NT2/D1 (cell line): ENCODE measurements at places on chromosomes 5 and 9.

GRCh38 chr9:124011460-124012301 is at the start of gene LHX2:
Gene LHX2 (plus strand): TSS chr9:124011768. CDS start chr9:124012349, 581 bp downstream.
- peak; percentile 98 for DNase-seq

DNA sequence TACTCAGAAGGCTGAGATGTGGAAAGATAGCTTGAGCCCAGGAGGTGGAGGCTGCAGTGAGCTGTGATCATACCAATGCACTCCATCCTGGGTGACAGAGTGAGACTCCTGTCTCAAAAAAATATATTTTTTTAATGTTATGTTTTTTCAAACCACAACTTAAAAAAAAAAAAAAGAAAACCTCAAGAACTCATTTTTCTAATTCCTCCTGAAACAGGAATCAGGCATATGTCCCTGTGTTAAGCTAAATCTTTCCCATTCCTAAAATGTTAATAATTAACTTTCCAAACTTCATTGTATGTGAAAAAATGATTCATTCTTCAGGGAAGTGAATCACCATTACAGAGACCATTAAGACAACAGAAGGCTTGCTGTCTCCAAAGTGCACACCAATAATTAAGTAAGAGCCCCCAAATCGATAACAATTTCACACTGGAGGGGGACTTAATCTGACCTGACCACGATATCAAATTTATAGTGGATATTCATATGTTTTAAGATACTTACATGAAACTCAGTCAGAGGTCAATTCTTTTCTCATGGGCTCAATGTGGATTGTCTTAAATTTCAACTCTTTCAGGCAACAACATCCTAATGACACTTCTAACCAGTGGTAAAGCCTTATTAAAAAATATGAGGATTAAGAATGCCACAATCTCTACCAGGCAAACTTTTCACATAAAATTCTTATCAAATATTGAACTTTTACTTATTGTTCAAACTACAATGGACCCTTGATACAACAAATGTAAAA is 5.2 kb downstream of the CEMIP2 start:
- DNase-seq = no peak

DNA sequence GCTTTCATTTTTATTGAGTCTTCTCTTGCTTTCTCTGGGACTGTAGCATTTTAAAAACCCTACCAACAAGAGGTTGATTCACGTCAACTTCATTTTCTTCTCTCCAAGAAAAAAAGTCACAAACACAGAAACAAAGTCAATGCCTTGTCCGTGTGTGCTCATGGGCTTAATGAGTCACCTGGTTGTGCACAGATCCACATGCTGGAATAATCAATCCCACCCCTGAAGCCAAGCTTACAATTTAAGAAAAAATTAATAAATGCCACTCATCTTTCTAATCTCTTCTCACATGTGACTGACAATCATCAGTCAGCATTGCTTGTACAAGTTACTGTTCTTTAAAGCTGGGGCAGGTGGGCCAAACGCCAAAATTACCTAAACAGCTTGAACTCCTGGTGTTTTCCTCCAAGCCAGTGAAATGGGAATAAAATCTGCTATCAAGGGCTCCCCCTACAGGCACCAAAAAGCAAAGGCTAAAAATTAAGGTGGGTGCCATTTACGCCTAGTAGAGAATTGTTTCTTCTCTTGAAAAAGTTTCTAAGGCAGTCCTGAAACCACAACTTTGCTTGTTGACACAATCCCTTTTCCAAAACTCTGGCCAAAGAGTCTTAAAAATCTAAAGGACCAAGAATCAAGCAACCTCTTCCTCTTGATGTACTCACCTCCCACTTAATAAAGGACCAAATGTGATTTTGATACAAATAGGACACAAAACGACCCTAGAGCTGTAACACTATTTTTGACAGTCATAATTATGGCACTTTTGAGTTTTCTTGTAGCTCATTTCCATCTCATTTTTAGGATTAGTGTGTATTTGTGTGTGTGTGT is 21.3 kb downstream of the TRMO start:
- DNase-seq = no peak

GRCh38 chr9:91239367-91240111 is 122.2 kb downstream of the AUH start:
- no peak for DNase-seq

DNA sequence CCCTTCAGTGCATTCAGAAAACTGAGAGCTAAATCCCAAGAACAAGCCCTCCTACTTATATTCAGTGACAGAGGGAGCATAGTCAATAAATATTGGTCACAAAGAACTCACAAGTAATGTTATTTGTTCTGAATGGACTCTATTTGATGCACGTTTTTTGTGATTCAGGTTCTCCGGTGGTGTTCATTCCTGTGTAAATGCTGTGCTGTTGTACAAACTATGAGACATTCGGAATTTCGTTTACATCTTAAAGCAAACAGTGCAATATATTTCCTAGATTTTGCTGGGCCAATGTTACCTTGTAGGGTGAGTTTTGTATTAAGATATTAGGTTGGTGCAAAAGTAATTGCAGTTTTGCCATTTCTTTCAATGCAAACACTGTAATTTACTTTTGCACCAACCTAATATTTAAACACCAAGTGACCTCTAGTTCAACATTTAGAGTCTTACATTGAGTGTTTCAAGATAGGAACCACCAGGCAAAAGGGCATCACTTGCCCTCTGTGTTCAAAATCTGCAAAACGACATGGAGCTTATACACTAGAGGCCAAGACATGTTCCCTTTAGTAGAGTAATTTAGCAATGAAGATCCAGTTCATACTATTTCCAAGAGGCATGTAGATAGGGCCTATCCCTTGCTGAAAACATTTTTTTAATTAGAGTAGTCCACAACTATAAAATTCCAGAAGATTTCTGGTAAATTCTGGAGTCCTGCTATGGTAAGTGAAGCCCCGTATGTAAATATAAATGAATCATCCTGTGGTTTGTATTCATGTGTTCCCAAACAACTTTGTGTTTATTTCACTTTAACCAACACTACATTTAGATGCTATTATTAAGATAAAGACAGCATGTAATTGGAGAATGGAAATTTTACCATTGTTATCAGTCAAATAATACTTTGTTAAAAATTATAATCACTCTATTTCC is 444.0 kb upstream of the PTGER4 start:
- no peak for DNase-seq

DNA sequence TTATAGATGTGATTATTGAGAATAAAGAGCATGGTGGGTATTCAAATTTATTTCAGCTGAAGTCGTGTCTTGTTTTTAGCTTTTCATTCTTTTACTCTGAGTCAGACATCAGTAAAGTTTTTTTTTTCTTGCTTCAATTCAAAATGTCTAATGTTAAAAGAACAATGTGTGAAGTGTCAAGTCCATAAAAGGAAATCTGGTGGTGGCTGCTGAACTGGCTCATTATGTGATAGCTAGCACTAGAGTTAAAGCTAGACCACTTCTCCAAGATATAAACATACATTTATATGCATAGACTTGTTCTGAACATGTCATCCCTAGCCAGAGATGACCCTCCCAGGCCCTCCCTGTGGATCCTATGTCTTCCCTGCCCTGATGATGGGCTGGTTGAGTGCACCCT is 338.3 kb downstream of the RAB3C start:
- no peak for DNase-seq

DNA sequence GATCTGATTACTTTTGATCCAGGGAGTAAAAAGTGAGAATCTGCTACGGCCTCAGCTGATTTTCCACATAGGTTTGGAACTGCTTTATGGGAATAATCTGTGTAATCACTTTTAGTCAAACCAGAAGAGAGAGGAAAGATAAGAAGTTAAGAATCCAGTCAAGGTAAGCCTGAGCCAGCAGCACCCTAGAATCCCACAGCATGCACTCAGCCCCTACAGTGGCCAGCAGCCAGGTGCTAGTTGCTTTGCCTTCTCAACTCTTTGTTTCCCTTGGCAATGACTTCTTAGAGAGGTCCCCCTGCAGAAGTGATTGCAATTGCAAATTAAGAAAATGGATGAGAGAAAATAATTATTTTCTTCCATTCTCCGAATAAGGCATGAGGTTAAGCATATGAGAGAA is 59.7 kb upstream of the TMED7 start:
- DNase-seq = no peak

DNA sequence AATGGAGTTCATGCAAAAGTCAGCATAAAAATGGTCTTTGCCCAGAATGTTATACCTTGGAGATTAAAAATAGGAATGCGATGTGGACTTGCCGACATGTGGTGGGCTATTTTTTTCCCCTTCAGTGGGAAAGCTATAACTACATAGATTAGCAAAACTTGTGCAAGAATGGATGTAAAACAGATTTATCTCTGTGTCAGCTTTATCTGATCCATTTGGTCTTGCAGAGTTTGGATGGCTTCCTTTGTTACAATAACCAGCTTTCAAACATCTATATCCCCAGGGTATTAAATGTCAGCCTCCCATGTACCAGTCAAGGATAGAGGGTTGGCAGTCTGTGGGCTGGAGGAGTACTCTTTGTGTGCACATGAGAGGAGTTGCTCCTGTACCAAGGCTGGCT is 284.9 kb downstream of the TMEM38B start:
- DNase-seq = no peak

- no peak for DNase-seq
Measured at GRCh38 chr5:168655316-168655715, 76.1 kb upstream of the PANK3 start.

DNA sequence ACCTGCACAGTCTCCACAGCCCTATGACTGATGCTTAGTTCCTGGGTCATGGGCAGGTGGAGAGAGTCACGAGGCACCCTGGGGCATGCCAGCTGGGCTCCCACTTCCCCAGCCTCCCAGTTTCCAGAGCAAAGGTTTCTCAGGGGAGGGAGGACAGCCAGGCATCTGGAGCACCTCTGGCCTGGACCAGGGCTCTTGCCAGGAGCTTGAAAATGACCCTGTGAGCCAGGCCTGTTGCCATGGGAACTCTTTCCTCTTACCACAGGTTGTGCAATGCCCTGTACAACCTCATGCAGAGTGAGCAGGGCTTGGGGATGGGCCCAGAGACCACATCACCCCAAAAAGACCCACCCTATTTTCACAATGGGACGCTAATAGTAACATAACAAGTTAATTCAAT is 113.1 kb downstream of the PSD2 start:
- no peak for DNase-seq

- DNase-seq = no peak
Measured at GRCh38 chr9:8019636-8020035, 220.1 kb upstream of the DMAC1 start.

DNA sequence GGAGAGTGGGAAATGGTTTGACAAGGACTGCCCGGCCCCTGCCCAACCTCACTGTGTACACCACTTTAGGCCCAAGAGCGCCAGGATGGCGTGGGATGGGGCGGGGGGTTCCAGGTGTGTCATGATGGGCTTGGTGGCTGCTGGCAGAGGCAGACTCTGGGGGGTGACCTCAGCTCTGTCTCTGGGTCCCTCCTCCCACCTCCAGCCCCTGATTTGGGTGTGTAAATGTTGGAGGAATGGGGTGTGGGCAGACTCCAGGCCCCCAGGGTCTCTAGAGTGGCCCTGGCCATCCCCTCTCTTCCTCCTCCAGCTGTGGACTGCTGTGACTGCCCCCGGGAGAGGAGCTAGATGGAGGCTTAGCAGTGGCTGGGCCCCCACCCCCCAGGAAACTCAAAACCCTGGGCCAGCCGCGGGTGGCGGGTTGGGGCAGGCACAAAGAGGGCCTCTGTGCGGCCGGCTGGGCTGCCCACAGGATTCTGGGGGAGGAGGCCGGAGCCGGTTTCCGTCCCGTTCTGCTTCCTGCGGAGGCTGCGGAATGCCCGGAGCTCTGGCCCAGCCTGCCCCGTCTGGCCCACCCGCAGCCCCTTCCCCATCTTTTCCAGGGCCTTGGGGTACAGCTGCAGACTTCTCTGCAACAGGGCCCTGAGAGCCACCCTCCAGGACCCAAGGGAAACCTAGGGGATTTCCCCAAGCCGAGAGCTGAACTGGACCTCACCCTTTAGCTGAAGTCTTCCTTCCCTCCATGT is 23.1 kb downstream of the CXXC5 start:
- no peak for DNase-seq

- DNase-seq = no peak
Measured at GRCh38 chr5:137336565-137337120, 162.5 kb downstream of the SPOCK1 start.

DNA sequence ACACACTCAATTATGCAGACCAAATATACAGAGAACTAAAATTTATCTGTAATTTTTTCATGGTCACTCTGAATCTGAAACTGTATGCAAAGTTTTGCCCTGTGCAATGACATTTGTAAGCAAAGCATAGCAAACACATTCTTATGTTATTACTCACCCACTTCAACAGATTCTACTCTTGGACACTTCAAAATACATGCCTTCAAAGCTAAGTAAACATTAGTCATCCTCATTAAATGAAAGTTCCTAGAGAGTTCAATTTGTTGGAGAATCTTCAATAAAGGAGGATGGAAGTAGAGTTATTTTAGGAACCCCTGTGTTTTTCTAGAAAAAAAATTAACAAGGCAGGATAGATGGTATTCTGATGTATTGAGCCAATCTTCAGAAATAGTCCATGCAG is 639.7 kb upstream of the C9orf72 start:
- DNase-seq = no peak

GRCh38 chr5:97436405-97436804 is 253.4 kb upstream of the RIOK2 start:
- no peak for DNase-seq

- DNase-seq = no peak
Measured at GRCh38 chr5:130555429-130555828, 609.6 kb downstream of the HINT1 start.

GRCh38 chr5:115209279-115209678 is 39.6 kb upstream of the TRIM36 start:
- no peak for DNase-seq

DNA sequence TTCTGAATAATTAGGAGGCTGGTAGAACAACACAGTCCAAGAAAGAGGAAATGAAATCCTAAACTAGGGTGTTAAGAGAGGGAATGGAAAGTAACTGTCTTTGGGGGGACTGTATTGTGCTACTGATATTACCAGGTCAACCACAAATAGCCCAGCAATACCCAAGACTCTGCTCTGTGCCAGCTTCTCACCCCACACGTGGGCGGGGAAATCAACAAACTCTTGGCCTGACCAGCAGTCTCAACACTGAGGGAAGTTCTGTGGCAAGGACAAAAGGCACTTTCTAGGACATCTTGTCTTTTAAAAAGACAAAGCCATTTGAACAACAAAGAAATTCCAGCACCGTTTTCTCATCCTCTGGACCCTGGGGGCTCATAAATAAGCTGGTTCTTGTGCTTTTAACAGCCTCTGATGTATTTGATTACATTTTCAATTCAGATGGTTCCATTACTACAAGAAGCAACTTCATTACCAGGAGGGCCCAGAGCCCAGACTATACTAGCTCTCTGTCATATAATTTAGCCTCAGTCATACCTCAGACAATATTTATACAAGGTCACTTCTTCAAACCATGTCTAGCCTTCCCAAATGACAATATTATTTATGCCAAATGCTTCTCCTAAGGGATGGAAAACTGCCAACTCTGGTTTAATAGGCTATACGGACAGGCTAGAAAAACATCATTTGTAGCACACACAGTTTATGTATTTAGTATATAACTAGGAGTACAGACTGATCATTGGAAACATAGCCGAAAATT is 297.8 kb downstream of the CWC27 start:
- DNase-seq = no peak

GRCh38 chr5:141303756-141304155 is at the start of gene SLC25A2:
Gene SLC25A2 (minus strand): TSS chr5:141304049. CDS start chr5:141303865, 184 bp downstream.
- DNase-seq = no peak
